ENCODE measurements at places on chromosomes 5 and 9.
A peak's percentile ranks its signal among the peaks of the same experiment; 100 is the strongest.

DNA sequence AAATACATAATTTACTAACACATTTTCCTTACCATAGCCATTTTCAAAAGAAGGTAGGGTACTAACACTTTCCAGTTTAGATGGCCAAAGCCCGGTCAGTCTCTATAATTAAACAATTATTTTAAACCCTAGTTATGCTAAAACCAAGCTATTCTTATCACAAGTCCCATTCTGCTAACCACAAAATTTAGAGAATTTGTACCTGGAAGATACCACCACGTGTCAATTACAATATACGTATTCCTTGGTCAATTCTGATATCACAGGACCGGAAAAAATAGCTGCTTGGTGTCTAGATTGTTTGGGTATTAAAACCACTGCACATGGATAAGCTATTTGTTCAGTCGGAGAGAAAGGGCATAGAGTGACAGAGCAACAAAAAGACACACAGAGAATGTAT, 18.9 kb upstream of the SKP1 start:
- DNase-seq: no peak

GRCh38 chr9:87572719-87573118, 75.1 kb downstream of the DAPK1 start:
- no peak for DNase-seq

DNA sequence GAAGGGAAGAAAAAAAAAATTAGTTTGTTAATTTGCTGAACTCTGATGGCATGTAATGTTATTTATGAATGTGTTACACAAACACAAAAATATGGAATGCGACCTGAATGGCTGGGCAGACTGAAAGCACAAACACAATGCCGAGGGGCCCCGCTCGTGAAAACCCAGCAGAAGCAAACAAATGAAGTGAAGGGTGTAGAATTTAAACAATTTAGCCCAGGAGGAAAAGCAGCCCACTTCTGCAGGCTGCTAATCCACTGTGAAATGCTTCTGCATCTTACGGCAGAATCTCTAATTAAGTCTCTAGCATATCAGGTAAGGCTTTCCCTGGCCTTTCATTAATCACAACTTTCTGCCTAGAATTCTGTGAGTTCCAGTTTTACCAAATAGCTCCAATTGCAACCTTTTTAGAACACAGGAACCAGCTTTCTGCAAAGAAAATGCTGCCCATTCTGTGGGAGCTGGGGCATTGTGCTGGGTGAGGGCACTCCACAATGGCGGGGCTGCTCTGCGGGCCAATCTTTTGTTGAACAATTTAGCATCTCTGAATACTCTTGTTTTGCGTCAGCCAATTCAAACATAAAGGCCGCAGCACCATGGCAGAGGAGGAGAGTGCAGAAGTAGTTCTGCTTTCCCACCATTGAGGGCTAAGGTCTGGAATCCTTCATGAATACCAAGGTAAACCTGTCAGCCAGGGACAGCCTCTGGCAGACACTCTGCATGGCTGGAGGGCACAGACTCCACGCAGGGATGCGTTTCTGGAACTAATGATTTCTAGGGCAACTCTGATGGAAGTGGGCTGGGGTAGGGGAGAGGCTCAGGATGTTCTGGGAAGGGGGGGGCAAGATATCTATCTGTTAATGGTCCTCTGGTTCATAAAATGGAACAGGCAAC, 66.4 kb downstream of the PTCH1 start:
- no peak for DNase-seq

DNA sequence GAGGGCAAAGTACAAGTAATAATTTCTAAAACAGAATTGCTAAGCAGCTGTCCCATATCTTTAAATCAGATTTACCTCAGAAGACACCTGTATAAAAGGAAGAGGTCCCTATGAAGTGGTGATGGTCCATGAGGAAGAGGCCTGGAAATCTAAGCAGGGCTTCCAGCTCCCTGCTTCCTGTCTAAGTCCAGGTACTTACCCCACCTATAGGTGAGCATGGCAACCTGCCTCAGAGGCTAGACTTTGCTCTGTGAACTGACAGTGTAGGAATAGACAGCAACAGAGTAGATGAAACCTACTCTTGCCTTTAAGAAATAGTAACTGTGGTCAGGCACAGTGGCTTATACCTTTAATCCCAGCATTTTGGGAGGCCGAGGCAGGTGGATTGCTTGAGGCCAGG, 55.8 kb upstream of the ARRDC3 start:
- DNase-seq: no peak

DNA sequence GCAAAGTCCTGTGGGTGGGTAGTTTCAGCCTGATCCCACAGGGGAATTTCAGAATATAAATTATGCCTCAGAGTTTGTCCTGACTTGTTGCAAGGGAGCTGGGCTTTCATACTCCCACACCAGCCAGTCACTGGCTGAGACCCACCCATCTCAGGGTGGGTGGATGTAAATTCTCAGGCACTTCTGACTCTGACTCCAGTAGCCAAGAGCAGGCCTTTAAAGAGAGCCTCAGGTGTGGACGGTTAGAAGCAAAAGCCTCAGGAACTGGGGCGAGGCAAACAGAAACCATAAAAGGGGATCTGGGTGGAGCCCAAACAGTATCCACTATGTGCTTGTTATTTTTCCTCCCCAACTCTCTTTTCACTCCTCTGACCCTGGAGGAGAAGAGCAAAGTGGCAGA, 28.6 kb upstream of the FBXW11 start:
- DNase-seq: no peak

DNA sequence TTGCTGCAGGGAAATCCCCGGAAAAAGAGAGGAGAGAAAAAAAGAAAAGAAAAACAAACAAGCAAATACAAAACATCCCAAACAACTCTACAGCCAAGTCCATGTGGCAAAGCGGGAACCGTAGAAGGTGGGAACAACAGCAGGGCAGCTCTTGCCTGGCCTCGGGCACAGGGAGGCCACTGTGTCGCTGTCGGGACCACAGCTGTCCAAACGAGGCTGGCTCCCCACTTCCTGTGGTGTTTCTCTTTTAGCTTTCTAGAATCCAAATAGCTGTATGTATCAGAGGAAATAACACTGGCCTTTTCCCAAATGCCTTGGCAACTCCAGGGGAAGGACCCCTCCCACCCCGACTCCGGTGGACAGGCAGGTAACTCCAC, 41.6 kb upstream of the EQTN start:
- no peak for DNase-seq

- no peak for DNase-seq
Observed at GRCh38 chr5:162268694-162269481, 201.3 kb downstream of the GABRG2 start.

DNA sequence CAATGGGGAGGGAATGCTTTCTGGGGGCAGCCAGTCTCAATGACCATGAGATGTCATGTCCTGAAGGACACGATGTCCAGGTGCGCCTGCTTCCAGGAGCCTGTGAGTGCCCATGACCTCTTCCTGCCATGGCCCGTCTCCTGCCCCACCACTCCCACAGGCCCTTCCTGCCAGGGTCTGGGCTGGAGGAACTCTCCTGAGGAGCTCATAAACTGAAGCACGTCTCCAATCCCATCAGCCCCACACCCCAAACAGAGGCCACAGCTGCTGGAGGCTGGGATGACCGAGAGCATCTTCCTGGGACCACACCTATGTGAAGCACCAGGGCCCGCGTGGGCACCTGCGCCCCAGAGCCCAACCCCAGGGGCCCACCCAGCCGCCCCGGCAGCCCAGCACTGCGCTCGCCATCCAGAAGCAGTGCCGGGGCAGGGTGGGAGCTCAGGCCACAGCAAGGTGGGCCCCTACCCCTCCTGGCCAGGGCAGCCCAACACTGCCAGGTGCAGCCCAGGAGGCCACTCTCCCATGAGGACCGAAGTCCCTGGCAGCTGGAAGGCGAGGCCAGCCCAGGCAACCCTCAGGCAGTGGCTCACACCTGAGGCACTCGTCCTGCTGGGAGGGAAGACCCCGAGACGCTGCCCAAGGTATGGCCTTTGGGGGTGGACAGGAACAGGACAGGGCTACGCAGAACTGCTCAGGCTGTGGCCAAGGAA, 53.9 kb upstream of the UBAC1 start:
- DNase-seq: no peak

DNA sequence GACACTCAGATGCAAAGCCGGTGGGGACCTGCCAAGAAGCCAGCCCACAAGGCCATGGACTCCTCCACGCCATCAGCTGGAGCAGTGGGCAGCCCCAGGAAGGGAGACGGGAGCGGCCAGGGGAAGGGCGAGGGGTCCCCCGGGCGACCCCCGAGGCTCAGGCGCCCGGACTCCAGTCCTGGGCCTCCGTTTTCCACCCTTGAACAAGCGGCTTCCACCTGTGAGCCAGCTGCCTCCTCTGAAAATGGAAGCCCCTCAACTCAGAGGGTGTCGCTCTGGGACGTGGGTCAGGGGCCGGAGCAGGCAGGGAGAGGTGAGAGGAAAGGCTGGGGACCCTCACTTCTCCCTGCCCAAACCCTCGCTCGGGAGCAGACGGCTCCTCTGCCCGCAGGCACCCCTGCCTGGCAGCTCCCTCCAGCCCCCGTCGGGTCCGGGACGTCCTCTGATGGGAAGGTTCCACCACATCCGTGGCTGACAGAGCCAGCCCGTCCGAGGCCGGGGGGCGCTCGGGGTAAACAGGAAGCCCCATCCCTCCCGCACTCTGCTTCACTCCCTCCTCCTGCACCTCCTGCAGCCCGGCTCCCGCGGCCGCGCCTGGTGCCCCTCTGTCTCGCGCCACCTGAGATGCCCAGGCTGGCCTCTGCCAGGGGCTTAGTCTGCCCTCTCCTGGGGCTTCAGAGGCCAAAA, 3.7 kb upstream of the EGFL7 start:
- no peak for DNase-seq

- no peak for DNase-seq
Observed at GRCh38 chr5:159056201-159056600, 43.5 kb downstream of the EBF1 start.

DNA sequence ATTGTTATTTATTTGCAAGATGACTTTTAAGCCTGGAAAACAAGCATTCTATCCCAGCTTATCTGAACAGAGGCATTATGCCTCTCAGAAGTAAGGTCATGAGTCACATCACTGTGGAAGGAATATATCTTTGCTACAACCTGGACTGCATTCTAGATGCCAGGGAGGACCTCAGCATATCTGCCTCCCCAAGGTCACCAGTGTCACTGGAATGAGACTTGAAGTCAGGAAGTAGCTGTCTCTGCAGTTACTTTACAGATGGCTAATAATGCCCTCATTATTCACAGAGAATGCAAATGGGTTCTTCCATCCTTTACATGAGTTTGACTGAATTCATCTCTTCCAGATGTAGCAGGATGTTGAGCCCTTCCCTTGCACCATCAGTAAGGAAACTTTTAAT, 4.4 kb upstream of the FAM13B start:
- DNase-seq: no peak

GRCh38 chr5:110965773-110966581, 105.5 kb upstream of the TSLP start:
- no peak for DNase-seq

DNA sequence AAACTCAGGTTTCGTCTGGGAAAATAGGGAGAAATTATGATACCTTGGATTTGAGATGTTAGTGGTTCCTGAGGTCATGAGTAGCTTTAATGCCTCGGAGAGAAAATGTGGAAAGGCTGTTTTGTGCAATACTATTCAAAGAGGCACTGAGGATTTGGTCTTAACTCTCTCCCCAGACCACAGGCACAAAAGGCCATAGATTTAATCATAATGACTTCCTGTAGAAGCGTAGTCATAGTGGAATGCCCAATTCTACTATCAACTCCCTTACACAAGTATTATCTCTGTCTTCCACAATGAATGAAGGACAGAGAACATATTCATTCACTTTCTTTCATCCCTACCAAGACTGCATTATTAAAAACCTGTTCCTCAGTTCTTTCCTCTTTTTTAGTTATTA, 153.0 kb upstream of the FTMT start:
- no peak for DNase-seq

DNA sequence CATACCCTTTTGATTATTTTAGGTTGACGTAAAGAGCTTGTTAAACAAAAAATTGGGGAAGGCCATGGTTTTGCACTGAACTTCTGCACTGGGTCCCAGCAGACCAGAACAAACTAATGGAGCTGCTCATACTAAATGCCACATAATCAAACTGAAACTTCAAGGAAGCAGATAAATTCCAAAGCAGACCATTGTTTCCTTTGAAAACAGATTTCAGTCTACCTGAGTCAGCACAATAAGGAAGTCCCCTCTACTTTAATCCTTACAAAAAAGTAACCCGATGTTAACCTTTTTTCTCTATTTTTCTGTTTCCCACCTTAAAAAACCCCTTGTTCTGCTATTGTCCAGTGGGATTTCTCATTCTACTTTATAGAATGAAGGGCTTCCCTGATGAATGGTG, 39.2 kb downstream of the WDR36 start:
- no peak for DNase-seq

DNA sequence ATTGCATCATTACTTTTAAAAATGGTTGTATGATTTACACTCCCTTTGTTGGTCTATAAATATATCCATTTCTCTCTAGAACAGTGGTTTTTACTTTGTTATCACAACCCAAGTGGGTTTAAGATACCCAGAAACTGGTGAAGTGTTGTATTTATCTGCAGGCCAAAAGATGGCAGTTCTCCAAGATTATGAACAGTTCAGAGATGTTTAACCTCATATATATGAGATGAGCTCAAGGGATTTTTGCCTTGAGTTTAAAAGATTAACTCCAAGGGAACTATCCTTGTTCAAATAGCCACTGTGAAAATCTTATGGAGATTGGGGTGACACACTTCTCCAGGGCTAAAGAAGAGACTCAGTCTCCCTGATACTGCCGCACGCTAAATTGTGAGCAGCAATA, 572.6 kb downstream of the TLE4 start:
- DNase-seq: no peak

GRCh38 chr9:37574241-37574721, 1.9 kb downstream of the FBXO10 start:
- no peak for DNase-seq

- no peak for DNase-seq
Observed at GRCh38 chr9:95316794-95317118, 753 bp downstream of the FANCC start.

- DNase-seq: no peak
Observed at GRCh38 chr5:14417792-14418765, 163.5 kb upstream of the OTULINL start.

- DNase-seq: no peak
Observed at GRCh38 chr5:81719743-81720345, 31.1 kb downstream of the SSBP2 start.

GRCh38 chr5:160507221-160507721, 85.6 kb downstream of the PTTG1 start:
- peak; percentile 39 for DNase-seq

GRCh38 chr9:34983209-34983608, 6.3 kb upstream of the DNAJB5 start:
- DNase-seq: no peak

DNA sequence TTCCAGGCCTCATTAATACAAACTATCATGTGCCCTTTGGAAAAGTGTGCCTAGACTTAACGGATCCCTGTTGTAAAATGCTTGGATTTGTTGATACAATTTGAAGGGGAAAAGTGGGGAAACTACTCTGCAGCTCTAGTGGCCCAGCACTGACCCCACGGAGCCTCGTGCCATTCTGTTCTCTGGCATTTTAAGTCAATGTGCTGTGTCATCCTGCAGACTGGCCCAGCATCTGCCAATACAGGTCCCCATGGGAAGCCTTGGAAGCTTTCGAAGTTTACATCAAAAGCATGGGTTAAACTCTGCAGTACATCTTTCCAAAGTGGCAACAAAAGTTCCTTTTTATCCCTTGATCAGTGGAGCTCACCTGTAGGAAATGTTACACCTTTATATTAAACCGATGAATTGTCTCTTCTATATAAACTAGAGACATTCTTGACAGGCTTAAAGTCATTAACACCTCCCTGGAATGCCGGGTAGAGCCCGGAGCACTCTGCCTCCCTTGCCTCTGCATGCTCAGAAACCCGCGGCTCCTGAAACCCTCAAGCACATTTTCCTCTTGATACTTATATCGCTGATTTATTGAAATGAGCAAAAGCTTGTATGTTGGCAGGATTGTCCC, 596.0 kb upstream of the ADAMTS16 start:
- DNase-seq: no peak

GRCh38 chr5:86756839-86757238, 139.1 kb downstream of the COX7C start:
- DNase-seq: no peak
